ENCODE measurements at places on chromosomes 4 and X. TPM values are rescaled to one million over a fixed set of nuclear protein-coding genes. Genes with fewer than 3 reads are reported as not detected.

TEX13C gene
- total RNA-seq = not detected

EOLA2 gene
- 45.9 TPM for total RNA-seq

RXFP1 gene
- total RNA-seq = 0.08 TPM

SULT1E1 gene
- total RNA-seq = not detected

PAGE5 gene
- 3.0 TPM for total RNA-seq

NAP1L2 gene
- total RNA-seq = 2.7 TPM

IL15 gene
- 0.47 TPM for total RNA-seq

FGFBP2 gene
- 2.0 TPM for total RNA-seq

CTAG1A gene
- not detected for total RNA-seq

PPBP gene
- not detected for total RNA-seq

ARSJ gene
- total RNA-seq = 0.18 TPM

GPR34 gene
- 0.38 TPM for total RNA-seq

TCEAL6 gene
- total RNA-seq = not detected

F8A2 gene
- not detected for total RNA-seq

CT55 gene
- not detected for total RNA-seq

PASD1 gene
- not detected for total RNA-seq

DNA sequence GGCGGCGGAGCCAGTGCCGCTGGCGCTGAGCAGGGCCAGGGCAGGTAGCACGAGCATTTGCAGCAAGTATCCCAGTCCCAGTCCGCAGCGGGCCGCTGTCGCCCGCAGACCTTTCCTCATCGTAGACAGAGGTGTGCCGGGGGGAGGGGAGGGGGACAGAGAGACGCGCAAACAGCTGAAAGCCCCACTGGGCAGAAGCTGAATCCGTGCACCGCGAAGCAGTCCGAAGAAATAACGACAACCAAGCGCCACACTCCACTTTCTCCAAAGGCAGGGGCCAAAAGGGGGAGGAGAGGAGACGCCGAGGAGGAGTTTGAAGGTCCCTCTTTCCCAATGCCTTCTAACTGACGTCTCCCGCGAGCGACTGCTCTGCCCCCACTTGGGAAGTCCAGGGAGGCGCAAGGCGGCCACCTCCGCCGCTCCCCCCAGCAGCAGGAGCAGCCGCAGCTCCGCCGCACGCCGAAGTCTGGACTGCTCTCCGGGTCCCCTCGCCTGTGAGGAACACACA lies at the start of gene UNC5C:
UNC5C (minus strand) TSS at position 236 of the 508 bp plus-strand sequence.
- no peak for DNase-seq

DNA sequence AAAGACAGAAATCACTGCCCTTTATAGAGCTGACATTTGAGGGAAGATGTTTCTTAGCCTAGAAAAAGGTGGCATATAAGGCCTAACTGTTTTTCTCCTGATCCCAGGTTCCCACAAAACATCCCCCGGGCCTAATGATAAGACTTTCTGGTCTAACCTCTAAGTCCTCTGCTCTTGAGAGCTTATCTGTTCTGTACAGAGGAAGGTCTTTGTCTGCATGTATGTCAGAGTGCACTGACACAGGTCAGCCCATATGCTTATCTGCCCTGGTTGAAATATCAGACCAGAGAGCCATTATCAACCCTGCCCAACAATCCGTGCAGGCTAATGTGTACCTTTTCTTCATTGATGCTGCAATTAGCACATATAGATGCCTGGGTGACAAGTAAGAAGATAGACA lies 76.2 kb downstream of the ARHGEF9 start:
- no peak for DNase-seq

DNA sequence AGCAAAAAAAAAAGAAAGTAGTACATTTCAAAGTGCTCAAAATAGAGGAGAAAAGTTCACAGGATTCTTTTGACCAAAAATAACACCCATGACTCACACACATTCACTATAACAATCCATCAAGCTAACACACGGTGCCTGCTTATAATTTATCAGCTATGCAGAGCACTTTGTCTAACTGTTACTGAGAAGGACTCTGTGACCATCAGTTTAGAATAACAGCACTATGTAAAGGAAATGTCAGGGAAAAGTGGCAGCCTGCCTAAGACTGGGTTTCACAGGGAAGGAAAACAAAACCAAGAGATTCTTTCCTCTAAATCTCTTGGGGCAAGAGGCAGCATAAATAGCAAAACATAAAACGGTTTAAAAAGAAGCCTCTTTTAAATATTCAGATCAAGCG lies 54.8 kb downstream of the CCDC149 start:
- no peak for DNase-seq

DNA sequence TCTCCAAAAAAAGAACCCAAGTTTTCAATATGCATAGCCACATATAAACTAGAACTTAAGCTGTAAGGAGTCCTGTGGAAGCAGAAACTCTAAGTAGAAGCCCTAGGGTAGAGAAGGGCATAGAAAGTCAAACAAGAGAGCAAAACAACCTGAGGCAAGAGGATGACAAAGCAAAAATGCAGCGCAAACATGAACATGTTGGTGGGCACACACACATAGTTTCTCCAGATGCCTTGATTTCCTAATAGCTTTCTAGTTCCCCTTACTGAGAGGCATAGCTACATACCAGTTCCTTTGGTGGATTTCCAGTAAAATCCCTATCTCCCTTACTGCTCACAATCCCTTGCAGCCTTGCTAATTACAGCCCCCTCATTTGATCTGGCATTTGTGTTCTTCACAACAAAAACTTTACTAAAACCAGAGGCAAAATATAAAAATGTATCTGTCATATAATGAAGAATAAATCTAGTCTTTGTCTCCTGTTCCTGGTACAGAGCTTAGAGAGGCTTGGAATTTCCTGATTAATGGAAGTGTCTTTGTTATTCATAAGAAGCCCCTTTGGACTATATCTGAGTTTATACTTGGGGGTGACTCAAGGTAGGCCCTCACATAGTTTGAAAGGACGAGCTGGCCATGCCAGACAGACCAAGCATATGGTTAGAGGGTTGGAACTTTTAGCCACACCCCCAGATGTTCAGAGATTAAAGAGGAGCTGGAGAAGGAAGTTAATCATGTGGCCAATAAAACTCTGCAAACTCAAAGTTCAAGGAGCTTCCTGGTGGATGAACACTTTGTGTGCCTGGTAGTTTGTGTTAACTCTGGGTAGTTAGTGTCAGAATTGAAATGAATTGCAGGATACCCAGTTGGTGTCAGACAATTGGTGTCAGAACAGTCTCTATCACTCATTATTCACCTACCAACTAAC lies 52.7 kb upstream of the ZCCHC13 start:
- DNase-seq = no peak

- no peak for DNase-seq
Observed at GRCh38 chr4:101806914-101807313, 16.4 kb downstream of the BANK1 start.

DNA sequence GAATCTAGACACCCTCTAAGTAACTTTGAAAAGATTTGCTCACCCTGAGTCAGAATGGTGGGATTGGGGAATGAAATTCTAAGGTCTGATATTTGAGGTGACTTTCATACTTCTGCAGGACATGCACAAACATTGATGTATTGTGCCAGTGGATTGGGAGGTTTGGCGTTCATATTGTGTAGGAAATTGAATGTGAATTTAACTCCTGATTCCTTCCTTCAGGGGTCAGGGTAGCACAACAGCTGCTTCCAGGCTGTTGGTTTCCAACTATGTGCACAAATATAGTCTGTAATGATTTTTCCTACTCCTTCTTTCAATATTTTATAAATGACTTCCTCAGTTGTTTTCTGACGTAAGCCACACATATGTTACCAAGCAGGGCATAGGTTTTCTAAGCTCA lies 3.1 kb downstream of the IL1RAPL1 start:
- no peak for DNase-seq

DNA sequence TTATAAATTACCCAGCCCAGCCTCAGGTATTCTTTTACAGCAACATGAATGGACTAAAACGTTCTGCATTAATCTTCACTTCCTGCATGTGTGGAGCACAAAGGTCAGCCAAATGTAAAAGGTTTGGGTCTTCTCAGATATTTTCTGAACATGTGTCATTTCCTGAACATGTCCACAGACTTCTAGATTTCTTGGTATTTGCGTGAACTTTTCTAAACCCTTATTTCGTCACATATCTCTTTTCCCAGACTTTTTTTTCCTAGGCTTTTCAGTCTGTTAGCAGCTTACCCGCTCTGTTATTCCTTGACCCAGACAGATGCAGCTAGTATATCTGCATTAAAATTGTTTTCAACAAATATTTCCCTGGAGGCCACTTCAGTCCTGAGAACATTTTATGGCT lies 57.3 kb upstream of the USP51 start:
- no peak for DNase-seq

- no peak for DNase-seq
Observed at GRCh38 chr4:131137196-131137595, 2011.9 kb upstream of the PCDH10 start.

DNA sequence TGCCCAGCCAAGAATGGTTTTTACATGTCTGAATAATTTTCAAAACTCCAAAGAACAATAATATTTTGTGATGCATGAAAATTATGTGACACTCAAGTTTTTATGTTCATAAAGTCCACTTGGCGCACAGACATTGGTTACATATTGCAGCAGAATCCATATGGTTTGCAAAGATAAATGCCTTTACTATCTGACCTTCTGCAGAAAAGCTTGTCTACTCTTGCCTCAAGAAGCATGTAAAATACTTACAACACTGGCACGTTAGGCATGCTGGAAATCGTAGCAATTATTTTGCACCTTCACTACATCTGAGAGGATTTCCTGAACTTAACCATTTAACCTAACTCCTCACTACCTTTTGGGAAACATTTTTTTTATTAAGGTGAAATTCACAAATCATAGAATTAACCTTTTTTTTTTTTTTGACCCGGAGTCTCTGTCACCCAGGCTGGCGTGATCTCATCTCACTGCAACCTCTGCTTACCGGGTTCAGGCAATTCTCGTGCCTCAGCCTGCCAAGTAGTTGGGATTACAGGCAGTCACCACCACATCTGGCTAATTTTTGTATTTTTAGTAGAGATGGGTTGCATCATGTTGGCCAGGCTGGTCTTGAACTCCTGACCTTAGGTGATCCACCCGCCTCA lies 3.5 kb upstream of the XG start:
- DNase-seq = no peak

- DNase-seq = no peak
Observed at GRCh38 chrX:104833401-104833800, 267.4 kb downstream of the IL1RAPL2 start.

GRCh38 chr4:184097241-184097605 lies 120.5 kb downstream of the ENPP6 start:
- no peak for DNase-seq

DNA sequence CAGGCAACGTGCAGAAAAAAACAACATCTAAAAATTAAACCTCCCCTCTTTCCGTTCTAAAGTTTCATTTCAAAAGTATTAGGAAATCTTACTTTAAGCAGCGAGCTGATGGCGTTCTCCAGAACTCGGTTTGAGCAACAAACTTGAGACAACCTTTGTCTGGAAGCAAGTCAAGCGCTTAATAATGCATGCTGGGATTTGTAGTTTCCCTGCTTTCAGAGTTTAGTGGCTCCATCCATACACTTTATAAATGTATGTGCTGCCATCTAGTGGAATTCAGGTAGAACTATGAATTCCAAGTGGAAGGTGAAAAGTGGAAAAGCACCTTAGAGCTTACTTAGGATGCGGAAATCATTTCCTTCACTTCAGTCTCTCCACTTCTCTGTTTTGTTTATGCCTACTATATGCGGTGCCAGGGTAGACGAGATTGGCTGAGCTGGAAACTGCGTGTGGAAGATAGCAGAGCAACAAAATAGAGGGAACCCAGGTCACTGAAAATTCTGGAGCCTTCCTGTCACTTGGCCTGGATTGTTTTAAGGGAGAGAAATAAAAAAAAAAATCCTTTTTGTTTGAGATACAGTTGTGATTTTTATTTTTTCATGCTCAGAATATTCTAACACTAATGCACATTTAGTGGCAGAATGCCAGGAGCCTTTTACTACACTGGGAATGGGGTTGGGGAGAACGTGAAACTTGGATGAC lies at the start of gene BDH2:
BDH2 (minus strand) TSS at position 144 of the 702 bp plus-strand sequence. CDS start 3,580 bp downstream, outside the sequence.
- peak; percentile 13 for DNase-seq

DNA sequence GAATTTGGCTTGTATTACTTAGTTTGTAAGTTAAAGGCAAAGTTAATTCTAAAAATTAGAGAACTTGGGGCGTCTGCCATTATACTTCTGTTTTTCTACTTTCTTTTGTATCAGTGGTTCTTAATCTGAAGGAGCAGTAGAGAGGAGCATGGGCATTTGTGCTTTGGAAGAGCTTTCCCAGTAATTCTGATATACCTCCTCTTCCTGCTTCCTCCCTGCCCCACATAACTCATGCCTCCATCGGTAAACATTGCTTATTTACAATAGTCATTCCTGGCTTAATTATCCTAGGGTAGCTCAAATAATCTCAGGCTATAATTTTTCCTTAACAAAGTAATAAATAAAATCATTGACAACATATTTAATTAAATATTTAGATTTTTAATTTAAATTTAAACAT lies 37.1 kb upstream of the SPARCL1 start:
- DNase-seq = no peak

GRCh38 chrX:45145492-45146215 lies 55.0 kb downstream of the DIPK2B start:
- no peak for DNase-seq

GRCh38 chrX:135513130-135513515 lies 7.3 kb upstream of the INTS6L start:
- DNase-seq = no peak

GRCh38 chr4:97103252-97103651 lies 1040.0 kb downstream of the STPG2 start:
- DNase-seq = no peak

GRCh38 chr4:101183221-101183620 lies 164.1 kb downstream of the PPP3CA start:
- no peak for DNase-seq

- DNase-seq = no peak
Observed at GRCh38 chrX:10841579-10841978, 221.2 kb upstream of the MID1 start.

DNA sequence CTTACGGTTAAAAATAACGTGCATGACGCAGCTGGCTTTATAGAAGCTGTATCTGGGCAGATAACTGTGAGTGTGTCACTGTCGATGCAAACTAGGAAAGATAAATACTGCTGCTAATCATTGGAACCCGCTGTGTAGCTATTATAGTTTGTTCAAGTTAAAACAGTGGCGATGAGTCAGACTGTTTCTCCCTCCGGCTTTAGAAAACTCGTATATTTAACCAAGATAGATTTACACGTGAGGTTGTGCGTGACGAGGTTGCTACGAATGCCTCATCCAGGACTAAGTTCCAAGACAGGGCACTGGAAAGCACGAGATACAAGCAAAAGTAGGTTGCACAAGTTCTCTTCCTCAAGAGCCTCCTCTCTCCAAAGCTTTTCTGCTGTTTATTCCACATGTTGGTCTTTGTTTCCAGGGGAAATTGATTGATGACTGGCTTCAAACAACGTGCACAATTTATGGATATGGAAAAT lies 270.7 kb downstream of the FBXW7 start:
- no peak for DNase-seq

GRCh38 chr4:6855692-6856297 lies 53.8 kb upstream of the TBC1D14 start:
- peak; percentile 12 for DNase-seq

DNA sequence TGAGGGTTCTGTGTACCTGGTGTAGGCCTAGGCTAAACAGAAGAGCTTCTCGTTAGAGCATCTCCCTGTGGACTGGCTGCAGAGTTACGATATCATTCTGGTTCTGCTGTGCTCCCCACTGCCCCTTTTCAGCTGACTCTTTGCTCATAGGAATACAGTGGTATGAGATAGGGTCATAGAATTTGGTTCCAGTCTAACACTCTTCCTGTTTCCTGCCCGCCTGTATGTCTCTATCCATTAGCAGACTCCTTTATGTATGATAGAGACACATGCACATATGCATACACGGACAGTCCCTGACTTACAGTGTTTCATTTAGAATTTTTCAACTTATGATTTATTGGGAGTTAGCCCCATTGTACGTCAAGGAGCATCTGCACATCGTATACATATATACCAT lies 15.3 kb downstream of the RNF4 start:
- no peak for DNase-seq
